T-helper 17 cell (primary cell): ENCODE measurements at places on chromosomes 6 and 20.
A peak's percentile ranks its signal among the peaks of the same experiment; 100 is the strongest.

GRCh38 chr20:4809707-4810106 is 88.0 kb downstream of the PRND start:
- H3K27me3 ChIP-seq, result no peaks in the 10 kb centered on the region
- peak overlapping the region; percentile 100 for H3K27ac ChIP-seq
- peaks cover 72% of the 10 kb centered on the region for H3K4me1 ChIP-seq
- H3K4me3 ChIP-seq, result peak overlapping the region; percentile 66
- H3K36me3 ChIP-seq, result peaks cover 12% of the 10 kb centered on the region
- DNase-seq, result no peak

DNA sequence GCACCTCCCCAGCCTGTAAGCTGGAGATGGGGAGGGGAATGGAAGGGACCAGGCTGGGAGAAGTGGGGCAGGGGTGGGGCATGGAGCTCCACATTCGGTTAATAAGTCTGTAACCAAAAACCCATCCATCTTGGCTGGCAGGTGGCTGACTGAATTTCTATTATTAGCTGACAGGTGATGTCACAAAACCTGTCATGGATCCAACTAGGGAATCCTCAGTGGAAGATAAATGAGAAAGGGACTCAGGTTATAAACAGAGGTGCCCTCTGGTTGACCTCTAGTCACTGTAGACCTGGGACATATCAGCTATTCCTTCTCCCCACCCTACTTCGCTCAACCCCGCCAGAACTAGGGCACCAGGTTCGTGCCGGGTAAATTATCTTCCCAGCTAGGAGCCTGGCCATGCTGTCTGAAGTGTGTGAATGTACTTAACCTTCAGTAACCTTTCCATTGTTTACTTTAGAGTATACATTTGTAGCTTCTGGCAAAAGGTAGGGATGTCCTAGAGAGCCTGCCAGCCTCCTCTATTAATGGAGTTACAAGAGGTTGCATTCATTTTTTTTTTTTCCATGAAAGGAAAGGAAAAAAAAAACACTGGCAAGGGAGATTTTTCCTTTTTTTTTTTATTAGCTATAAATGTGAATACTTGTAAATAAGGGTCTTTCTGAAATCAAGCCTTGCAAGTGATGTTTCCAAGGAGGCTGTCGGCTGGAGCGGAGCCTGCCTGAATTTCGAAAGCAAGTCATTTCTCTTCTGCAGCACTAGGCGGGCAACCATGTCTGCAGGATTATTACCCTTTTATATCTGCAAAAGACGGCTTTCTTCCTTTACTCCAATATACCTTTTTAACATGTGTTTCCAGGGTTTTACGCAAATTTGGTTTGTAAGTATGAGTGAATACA is 135.9 kb downstream of the TMEM242 start:
- no peak overlapping the region for H3K4me3 ChIP-seq
- H3K27ac ChIP-seq, result peak overlapping the region; percentile 77
- DNase-seq, result no peak
- H3K4me1 ChIP-seq, result peaks cover 24% of the 10 kb centered on the region
- H3K36me3 ChIP-seq, result peaks cover 11% of the 10 kb centered on the region

DNA sequence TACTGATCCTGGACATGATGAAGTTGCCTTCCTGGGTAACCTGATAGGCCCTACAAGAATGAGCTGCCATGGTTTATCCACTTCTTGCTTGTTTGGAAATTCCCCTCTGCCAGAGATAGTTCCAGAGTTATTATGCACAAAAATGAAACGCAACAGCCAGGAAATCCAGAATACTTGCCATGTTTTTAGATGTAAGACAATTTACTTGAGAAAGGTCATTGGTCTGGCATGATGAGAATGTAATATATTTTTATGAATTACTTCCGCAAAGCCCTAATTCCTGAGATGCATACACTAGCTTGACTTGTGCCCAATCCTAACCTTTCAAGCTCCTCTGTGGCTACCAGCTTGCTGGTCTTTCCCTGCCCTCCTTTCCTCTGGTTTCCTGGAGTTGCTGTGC is 27.9 kb upstream of the NT5E start:
- H3K27ac ChIP-seq, result no peak overlapping the region
- no peak overlapping the region for H3K4me3 ChIP-seq
- no peak for DNase-seq

DNA sequence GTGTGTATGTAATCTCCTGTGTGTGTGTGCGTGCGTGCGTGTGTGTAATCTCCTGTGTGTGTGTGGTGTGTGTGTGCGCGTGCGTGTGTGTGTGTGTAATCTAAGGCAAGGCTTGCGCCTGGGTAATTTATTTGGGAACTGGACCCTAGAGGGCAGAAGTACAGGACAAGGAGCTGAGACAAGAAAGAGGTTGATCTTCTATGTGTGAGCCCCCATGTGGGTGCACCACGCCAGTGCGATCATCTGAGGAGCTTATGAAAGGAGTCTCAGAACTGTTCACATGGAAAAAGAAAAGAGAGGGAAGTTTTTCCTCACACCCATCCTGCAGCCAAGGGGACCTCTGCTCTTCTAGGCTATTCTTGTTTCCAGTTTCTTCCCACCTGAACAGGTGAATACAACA is 220.1 kb upstream of the GGTLC1 start:
- no peak overlapping the region for H3K4me3 ChIP-seq
- no peak for DNase-seq

DNA sequence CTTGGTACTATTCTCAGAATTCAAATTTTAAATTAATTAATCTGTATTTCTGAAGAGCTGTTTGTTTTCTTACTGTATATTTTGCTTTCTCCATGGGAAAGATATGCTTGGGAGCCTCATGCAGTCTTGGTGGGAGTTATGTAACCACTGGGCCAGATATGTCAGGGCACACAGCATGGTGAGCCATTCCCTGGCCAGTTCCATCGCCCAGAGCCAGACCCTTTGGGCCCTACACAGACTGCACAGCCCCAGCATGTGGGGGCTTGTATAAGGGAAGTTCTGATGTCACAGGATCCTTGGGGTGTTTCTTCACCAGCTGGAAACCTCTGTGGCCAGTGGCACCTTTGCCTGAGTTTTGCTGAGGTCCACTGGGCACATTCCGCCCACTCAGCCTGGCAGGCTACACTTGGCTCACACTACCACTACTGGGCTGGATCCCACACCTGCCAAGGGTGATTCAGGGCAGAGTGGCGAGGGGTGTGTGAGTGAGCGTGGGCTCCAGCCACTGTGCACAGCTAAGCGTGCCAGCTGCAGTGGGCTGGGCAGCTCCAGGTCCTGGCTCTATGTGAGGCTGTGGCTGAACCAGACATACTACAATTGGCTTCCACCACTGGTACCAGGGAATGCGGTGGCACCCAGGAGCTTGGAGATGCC is 293.5 kb downstream of the ARHGAP18 start:
- peaks cover 5% of the 10 kb centered on the region for H3K36me3 ChIP-seq
- H3K27ac ChIP-seq, result peak overlapping the region; percentile 34
- DNase-seq, result no peak
- no peaks in the 10 kb centered on the region for H3K4me1 ChIP-seq
- no peak overlapping the region for H3K4me3 ChIP-seq

GRCh38 chr6:4426968-4427367 is 291.6 kb upstream of the ECI2 start:
- no peak overlapping the region for H3K27ac ChIP-seq
- no peaks in the 10 kb centered on the region for H3K4me1 ChIP-seq
- no peaks in the 10 kb centered on the region for H3K27me3 ChIP-seq
- no peak for DNase-seq
- H3K36me3 ChIP-seq, result no peaks in the 10 kb centered on the region

DNA sequence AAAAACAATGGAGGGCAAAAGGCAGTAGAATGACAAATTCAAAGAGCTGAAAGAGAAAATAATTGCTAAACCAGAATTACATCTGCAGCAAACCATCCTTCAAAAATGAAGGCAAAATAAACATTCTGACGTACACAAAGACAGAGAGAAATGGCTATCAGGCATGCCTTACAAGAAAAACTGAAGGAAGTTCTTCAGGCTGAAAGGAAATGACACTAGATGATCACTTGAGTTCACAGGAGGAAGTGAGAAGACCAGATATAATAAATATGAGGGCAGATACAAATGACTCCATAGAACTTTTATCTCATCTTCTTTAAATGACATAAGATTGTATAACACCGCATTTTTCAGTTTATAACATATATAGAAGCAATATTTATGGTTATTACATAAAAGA is 30.0 kb downstream of the DZANK1 start:
- H3K27me3 ChIP-seq, result no peaks in the 10 kb centered on the region
- peaks cover 3% of the 10 kb centered on the region for H3K4me1 ChIP-seq
- no peaks in the 10 kb centered on the region for H3K36me3 ChIP-seq
- DNase-seq, result no peak
- no peak overlapping the region for H3K4me3 ChIP-seq

- H3K36me3 ChIP-seq, result peaks cover 8% of the 10 kb centered on the region
- H3K4me3 ChIP-seq, result no peak overlapping the region
- DNase-seq, result no peak
- no peaks in the 10 kb centered on the region for H3K27me3 ChIP-seq
- no peak overlapping the region for H3K27ac ChIP-seq
Measured at GRCh38 chr6:15508441-15508871, 154.4 kb downstream of the DTNBP1 start.

GRCh38 chr20:39538317-39538716 is 576.2 kb downstream of the DHX35 start:
- H3K36me3 ChIP-seq, result no peaks in the 10 kb centered on the region
- DNase-seq, result no peak
- H3K27ac ChIP-seq, result no peak overlapping the region
- H3K4me3 ChIP-seq, result no peak overlapping the region
- peaks cover 7% of the 10 kb centered on the region for H3K27me3 ChIP-seq

DNA sequence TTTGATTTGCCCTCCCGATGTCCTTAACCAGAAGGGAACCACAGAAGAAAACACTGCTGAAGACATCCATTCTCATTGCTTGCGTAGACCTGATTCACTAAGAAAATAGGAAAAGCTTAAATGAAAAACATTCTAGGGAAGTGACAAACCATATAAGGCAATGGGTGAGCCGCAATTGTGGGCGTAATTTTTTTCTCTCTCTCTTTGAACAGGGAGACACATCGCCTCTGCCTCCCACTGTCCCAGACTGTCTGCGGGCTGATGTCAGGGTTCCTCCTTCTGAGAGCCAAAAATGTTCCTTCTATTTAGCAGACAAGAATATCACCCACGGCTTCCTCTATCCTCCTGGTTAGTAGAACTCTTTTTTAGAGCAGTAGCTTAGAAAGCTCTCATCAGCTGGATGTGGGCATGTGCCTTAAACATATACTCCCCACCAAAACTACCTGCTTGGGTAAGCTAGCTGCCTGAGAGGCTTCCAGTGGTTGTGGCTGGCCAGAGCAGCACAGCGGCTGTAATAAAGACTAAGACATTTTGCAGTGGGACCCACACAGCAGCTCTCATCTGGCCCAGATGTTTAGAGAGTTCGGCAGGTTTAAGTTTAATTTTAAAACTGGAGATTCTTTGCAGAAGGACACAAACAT is 22.7 kb upstream of the CTAGE9 start:
- no peaks in the 10 kb centered on the region for H3K36me3 ChIP-seq
- no peaks in the 10 kb centered on the region for H3K4me1 ChIP-seq
- no peak overlapping the region for H3K27ac ChIP-seq
- no peak overlapping the region for H3K4me3 ChIP-seq
- no peak for DNase-seq

- H3K27ac ChIP-seq, result no peak overlapping the region
- peaks cover 2% of the 10 kb centered on the region for H3K36me3 ChIP-seq
- DNase-seq, result no peak
- no peak overlapping the region for H3K4me3 ChIP-seq
- no peaks in the 10 kb centered on the region for H3K27me3 ChIP-seq
Measured at GRCh38 chr6:21034345-21034744, 500.1 kb downstream of the CDKAL1 start.

DNA sequence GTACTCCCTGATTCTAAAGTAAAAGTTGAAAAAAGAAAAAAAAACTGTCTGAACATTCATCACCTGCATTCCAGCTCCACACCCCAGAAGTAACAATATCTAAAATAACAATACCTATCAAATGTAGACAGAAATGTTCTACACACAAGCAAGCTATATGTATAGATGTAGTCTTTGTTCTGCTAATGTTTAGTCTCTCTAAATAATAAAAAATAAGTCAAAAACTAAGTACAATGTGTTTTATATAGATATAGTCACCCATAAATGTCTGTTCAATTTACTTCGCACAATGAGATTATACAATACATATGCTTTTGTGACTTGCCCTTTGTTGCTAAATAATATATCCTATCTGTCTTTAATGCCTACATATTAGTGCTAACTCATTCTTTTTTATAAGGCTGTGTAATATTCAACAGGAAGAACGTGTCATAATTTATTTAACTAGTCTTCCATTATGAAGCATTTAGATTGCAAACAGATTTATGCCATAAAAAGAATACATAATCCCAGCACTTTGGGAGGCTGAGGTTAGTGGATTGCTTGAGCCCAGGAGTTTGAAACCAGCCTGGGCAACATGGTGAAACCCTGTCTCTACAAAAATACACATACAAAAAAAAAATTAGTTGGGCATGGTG is 216.2 kb upstream of the ZNF217 start:
- no peak for DNase-seq
- H3K27me3 ChIP-seq, result no peaks in the 10 kb centered on the region
- no peaks in the 10 kb centered on the region for H3K36me3 ChIP-seq

- no peaks in the 10 kb centered on the region for H3K4me1 ChIP-seq
- H3K27me3 ChIP-seq, result peaks cover 46% of the 10 kb centered on the region
- no peak overlapping the region for H3K4me3 ChIP-seq
- no peaks in the 10 kb centered on the region for H3K36me3 ChIP-seq
- H3K27ac ChIP-seq, result no peak overlapping the region
- DNase-seq, result no peak
Measured at GRCh38 chr6:4607793-4608192, 168.4 kb upstream of the CDYL start.

DNA sequence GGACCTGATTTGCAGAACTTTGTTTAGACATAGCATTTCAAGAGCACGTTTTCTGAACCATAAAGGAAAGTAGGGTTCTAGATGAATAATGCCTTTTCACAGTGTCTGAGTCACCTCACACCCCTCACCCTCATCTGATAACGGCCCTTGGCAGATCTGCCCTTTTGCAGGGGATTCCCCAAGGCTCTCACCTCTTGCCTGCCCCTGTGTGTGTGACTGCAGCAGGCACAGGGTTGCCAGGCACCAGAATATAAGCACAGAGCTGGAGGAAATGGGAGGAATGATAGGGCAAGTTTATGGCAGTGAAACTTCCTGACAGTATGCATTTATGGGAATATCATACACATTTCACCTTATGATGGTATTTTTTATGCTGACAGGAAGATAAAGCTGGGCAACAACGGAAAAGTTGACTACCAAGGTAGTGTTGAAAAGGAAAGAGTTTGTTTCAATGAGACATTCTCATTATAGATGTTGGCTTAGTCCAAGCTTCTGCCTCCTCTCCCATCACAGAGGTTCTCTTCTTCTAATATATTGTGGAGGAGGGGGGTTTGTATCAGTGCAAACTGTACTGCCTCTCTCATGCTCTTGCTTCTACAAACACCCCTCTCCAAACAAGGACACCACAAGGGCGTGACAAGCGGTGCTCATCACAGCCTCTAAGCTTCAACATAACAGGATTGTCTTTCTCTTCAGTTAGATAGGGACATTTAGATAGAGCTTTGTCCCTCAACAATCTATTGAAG is 101.5 kb upstream of the BACH2 start:
- H3K27ac ChIP-seq, result peak overlapping the region; percentile 91
- H3K4me1 ChIP-seq, result peaks cover 55% of the 10 kb centered on the region
- peaks cover 8% of the 10 kb centered on the region for H3K27me3 ChIP-seq
- DNase-seq, result peak; percentile 47
- H3K36me3 ChIP-seq, result peaks cover 4% of the 10 kb centered on the region
